ENCODE measurements at places on chromosomes 13 and 19.
A peak's percentile ranks its signal among the peaks of the same experiment; 100 is the strongest.

GRCh38 chr13:95035311-95036109 is 265.7 kb downstream of the ABCC4 start:
- DNase-seq = no peak

- no peak for DNase-seq
These were observed 5.6 kb upstream of the SMAD9 start for GRCh38 chr13:36925603-36926002.

DNA sequence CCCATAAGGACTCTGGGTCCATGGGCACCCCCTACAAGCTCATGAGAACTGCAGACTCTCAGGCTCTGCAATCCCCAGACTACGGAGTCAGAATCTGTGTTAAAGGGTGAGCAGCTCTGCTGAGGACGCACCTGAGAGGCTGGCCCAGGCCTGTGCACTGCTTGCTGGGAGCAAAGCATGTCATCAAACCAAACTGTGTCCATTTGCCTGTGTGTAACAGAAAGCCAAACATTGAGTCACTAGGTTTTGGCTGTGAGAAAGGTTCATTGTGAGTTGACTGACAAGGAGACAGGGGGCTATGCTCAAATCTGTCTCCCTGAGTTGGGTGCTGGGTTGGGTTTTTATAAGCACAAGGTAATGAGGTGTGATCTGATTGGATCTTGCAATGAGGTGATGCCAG is 22.1 kb upstream of the MTIF3 start:
- DNase-seq = no peak

DNA sequence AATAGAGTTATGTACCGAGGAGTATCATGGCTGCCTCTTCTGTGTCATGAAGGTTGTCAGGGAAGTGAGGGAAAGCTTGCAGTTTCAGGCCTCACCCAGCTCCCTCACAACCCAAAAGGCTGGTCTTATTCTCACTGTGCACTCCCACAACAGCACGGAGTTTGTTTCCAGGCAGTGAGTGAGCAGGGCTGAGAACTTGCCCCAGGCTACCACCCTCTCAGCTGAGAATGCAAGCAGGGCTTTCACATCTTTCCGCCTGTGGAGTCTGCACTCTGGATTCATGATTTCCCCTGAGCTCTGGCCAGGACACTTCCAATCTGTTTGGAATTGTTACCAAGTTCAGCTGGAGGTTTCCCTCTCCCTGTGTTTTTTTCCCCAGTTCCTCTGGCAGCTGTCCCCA is 2284.7 kb upstream of the PCDH20 start:
- no peak for DNase-seq

GRCh38 chr13:31227063-31227462 is 27.3 kb downstream of the B3GLCT start:
- no peak for DNase-seq

DNA sequence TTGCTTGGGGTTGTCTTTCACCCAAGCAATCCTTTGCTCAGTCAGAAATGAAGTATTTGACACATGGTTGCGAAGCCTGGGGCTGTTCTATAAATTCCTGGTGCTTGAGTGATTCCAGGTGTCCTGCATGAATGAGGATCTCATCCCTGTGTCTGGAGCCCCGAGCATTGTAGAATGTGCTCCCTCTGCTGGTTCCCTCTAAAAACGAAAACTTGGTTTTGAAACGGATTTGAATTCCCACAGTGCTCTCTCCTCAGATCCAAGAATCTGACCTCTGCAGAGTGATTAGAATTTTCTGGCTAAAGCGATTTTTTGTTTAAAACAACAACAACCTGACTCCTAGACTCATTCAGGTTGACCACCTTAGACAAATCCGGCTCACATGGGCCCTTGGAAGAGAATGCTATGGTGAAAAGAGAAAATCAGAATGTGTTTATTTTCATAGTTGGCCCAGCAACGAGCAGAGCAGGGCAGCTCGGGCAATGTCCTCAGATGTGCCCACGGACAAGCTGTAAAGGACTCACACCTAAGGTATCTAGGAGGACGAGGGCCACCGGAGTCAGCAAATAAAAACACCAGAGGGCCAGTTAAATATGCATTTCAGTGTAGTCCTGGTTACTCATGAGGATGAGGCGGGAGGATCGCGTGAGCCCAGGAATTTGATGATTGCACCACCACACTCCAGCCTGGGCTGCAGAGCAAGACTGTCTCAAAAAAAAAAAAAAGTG is 8.7 kb upstream of the ATP12A start:
- peak; percentile 18 for DNase-seq

GRCh38 chr13:32695602-32696250 is 109.5 kb downstream of the PDS5B start:
- no peak for DNase-seq

GRCh38 chr19:3398114-3398899 is 31.9 kb downstream of the NFIC start:
- DNase-seq = no peak

GRCh38 chr13:45787346-45787745 is 64.2 kb downstream of the SIAH3 start:
- DNase-seq = no peak

DNA sequence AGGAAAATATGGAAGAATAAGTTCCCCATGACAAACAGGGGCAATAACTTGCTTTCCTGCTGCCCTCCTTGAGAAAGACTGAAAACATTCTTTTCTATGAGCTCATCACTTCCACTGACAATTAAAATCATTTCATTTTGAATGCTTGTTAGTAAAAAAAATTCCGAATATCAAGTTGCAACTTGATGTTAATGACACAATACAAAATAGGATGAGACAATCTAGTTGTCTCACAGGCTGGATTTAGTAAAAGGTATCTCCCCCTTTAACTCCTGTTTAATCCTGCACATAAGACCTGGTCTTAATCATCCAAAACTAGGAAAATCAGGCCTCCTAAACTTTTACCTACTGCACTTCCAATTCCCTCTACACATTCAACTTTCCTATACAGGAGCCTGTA is 24.7 kb downstream of the IRS2 start:
- DNase-seq = no peak

- DNase-seq = no peak
These were observed 644 bp downstream of the HCST start for GRCh38 chr19:35902870-35903475.

DNA sequence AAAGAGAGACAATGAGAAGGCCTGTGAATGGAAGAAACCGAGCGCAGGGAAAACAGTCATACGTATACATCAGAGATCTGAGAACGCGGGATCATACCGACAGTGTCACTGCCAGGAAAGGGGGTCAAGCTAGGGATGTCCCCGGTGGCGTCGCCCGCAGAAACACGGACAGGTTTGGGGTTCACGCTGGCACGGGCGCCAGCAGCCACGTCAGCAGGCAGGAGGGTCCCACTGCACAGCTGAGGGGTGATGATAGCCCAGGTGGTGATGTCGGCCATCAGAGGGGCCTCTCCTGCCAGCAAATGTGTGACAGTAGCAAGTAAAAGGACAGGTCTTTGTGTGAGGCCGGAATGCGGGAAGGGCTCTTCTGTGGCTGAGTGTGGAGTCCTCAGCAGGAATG is 3.4 kb upstream of the ZNF229 start:
- DNase-seq = no peak

- no peak for DNase-seq
These were observed 16.0 kb upstream of the GTF2F2 start for GRCh38 chr13:45104261-45104660.

DNA sequence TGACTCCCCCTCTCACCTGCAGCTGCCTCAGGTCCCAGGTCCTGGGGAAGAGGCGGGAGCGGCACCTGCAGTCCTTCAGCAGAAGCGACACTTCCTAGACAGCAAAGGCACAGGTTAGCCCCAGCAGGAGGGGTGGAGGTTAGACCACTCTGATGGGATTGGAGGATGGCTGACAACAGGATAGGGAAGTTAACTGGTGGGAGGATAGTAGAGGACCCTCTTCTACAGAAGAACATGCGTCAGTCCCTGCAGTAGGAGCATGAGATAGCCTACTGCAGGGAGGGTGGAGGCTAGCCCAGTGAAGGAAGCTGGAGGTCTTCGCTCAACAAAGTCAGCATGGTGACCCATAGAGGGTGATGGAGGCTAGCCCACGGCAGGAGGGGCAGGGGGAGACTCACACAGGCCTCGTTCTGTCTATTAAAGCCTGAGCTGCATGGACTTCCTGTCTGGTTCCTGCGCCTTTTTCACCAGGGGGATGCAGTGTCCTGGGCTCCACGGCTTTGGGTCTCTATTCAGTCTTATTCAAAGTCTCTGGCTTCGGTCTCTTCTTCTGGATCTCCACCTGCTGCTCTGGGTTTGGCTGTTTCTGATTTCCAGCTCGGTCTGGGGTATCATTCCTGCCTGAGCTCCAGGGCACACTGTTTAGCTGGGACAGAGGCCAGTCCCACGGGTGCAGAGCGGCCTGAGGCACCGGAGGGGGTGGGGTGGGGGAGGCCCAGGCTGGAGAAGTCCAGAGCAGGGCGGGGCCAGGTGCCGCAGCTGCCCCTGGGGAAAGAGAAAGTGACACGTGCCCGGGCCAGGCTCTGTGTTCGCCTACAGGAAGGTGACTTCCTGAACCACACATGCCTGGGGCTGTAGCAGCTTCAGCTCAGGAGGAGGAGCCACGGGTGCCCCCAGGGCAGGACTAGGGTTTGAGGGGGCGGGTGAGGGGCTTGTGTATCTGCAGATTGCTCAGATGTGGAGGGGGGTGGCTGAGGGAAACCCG is 7.3 kb downstream of the IFNL3 start:
- DNase-seq = no peak

- DNase-seq = no peak
These were observed 68.6 kb downstream of the NDFIP2 start for GRCh38 chr13:79549355-79550106.

DNA sequence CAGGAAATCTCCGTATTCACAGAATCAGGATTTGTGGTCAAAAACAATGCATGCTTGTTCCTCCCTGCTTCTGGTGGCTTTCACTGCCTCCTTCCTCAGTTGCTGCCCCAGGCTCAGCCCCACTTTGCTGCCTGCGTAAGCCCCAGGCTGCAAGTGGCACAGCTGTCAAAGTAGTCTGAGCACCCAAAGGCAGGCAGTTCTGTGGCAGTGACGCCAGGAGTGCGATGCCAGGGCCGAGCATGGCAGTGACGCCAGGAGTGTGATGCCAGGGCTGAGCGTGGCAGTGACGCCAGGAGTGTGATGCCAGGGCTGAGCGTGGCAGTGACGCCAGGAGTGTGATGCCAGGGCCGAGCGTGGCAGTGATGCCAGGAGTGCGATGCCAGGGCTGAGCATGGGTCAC is 77.3 kb upstream of the GPR183 start:
- no peak for DNase-seq

GRCh38 chr19:38315657-38316476 is at the start of gene YIF1B:
Gene YIF1B (minus strand): TSS chr19:38315947. CDS start chr19:38315917, 30 bp downstream.
- peak; percentile 96 for DNase-seq

- DNase-seq = no peak
These were observed 65.6 kb upstream of the HTR2A start for GRCh38 chr13:46962281-46962941.

DNA sequence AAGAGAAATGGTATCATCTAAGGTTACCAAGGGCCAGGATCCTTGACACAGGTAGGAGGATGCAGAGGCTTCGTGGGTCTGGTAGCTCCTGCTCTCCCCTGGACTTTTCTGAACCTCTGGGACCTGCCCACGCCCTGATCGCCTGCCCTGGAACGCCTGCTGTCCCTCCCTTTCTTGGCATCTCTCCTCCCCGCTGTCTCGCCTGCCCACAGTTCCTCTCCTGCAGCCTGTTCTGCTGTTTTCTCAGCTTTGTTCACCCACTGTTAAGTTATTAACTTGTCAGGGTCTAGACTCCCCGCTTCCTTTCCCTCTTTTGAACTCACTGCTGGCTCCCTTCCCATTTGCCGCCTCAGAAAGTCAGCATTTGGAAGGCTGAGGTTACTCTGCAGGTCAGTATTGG is 19.8 kb downstream of the SERP2 start:
- peak; percentile 38 for DNase-seq

DNA sequence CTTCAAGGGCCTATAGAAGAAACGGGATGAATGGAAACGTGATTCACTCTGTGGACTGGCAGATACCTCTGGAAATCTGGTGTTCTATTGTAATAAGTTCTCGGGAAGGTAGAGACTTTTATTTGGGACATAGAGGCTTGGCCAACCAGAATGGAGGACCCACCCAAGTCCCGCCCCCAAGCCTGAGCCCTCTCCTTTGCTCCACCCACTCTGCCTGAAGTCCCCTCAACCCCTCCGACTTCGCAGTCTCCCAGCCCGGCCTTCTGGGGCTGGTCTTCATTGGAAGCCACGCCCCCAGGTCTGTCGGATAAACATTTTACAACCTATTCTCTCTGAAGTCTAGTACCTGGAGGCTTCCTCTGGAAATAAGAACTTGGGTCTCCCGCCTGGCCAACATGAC is 16.9 kb downstream of the FBXL12 start:
- no peak for DNase-seq

- DNase-seq = no peak
These were observed 221.7 kb upstream of the GPC6 start for GRCh38 chr13:93004919-93005318.

- no peak for DNase-seq
These were observed 14.6 kb downstream of the LSM4 start for GRCh38 chr19:18308051-18308947.

DNA sequence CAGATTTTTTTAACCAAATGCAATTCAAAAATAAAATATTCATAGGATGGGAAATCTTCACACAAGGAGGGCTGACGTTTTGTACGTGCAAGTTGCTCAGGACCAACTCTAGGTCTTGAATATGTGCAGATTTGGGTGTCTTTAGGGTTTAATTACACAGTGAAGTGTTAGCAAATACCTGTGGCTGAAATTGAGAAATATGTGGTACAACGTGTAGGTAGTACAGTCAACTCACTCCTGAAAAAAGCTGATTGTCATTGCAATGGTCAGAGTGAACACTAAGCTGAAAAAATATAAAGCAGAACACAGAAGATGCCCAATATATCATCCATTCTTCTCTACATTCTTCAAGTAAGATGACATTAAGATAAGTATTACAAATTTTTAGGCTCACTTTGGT is 314.3 kb downstream of the SLITRK1 start:
- DNase-seq = no peak

DNA sequence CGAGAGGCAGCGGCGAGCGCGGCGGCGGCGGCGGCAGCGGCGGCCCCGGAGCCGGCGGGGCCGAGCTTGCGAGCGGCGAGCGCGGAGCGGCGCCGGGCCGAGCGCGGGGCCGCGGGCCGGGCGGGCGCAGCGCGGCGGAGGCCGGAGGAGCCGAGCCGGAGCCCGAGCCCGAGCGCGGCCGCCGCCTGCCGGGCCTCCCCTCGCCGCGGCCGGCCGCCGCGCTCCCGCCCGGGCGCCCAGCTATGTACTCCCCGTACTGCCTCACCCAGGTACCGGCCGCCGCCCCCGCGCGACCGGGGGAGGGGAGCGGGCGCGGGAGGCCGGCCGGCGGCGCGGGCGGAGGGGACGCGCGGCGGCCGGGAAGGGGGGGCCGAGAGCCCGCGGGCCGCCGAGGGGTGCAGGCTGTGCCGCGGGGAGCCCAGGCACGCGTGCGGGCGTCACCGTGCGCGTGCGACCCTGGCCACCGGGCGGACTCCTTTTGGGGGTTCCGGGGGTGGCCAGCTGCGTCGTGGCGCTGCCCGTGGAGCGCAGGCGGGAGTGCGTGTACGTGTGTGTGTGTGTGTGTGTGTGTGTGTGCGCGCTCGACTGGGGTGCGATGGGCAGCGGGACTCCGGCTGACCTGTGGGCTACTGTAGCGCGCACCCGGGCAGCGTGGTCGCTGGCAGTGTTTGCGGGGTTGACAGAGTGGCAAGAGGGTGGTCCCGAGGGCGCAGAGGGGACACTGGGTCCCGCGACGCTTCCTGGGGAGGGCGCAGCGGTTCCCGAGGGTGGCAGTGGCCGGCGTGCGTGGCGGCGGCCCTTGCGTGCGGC is 526 bp downstream of the NFIX start:
- DNase-seq = peak; percentile 7
